Myocyte (in vitro differentiated cells): ENCODE measurements at places on chromosomes 1 and 21. TPM values are rescaled to one million over a fixed set of nuclear protein-coding genes. Genes with fewer than 3 reads are reported as not detected.
A peak's percentile ranks its signal among the peaks of the same experiment; 100 is the strongest.

Gene RIPPLY3
- total RNA-seq = not detected in 2 replicates

Gene FAM78B
- total RNA-seq = not detected in 2 replicates

DNA sequence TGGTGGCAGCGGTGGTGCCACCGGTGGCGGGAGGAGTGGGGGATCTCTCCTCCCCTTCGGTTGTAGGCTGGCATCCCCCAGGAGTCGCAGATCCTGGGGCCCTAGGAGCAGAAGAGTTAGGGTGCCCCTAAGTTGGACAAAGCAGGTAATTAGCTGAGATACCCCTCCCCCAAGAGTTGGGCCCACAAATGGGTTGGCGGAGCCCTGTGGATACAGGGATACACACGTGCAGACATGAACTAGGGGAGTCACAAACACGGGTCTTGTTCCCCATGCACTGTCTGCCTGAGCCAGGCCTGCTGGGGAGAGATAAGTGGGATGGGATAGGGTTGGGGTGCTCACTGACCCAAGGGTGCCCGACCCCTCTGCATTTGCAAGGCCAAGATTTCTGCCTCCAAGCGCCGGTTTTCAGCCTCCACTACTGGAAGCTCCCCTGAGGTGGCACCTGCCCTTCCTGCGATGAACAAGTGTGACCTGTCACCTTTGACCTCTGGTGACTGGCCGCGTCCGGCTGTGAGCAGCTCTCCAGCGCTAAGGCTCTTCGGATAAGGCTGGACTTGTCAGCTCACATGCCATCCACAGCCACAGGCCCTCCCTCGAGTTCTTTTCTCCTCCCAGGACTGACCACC is 1.8 kb downstream of the CCDC17 start:
- DNase-seq = no peak

DNA sequence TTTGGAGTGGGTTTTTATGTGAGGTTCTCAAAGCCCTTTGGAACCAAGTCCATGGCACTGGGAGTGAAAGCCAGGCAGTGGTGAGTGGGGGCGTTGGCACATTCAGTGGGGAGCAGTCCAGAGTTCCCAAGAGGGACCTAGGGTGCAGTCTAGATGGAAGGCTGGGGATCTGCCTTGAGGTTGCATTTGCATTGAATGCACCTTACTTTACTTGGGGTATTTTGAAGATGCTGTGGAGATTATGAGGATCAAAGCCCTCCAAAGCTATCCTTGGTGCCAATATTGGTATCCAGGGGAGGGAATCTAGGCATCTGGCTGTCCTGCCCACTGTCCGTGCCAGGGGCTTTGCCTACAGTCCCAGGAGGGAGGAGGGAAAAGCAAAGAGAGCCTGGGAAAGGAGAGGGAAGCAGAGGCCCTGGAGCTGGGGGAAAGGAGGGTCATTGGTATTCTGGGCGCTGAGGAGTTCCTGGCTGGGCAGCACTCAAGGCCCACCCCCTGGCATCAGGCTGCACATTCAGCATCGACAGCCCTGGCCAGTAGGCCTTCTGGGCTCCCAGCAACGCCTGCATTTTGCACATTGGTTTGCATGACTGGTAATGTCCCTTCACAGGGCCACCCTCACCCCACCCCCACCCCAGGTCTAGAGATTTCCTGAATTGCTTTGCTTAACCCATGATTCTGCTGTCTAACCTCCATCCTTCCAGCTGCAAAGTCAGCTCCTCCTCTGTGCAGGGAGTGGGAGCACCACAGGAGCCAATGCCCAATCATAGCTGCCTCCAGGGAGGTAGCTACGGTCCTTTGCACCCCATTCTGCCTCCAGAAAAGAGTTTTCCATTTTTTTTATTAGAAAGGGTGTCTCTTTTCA is 843 bp upstream of the BCAN start:
- no peak for DNase-seq

DNA sequence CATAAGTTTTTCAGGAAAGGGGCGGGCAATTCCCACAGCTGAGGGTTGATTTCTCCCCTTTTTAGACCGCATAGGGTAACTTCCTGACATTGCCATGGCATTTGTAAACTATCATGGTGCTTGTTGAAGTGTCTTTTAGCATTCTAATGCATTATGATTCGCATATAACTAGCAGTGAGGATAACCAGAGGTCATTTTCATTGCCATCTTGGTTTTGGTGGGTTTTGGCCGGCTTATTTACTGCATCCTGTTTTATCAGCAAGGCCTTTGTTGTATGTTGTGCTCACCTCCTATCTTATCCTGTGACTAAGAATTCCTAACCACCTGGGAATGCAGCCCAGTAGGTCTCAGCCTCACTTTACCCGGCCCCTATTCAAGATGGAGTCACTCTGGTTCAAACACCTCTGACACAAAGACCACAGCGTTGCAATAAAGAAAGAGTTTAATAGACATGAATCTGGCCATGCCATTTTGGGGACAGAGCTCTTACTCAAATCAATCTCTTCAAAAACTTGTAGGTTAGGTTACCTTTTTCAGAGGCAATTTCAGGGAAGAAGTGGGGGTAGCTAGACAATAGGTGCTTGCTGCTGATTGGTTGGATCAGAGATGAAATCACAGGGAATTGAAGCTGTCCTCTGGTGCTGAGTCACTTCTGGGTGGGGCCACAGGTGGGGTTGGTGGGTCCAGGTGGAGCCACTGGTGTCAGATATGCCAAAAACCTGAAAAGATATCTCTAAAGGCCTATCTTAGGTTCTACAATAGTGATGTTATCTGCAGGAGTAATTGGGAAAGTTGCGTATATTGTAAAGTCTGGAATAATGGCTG is 23.3 kb downstream of the TBX19 start:
- DNase-seq = no peak

DNA sequence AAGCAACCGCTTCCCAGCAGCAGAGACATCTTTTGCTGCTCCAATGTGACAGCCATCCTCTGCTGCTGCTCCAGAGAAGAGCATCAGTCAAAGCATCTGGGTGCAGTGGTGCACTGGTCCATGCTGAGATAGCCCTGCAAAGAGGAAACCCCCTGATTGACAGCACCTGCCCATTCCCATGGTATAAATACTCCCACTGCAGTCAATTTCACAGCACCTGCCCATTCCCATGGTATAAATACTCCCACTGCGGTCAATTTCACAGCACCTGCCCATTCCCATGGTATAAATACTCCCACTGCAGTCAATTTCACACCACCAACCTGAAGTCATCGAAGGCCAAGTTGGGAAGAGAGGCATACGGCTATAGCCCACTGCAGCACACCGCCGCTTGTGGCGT is 25.5 kb downstream of the FBXO2 start:
- no peak for DNase-seq

DNA sequence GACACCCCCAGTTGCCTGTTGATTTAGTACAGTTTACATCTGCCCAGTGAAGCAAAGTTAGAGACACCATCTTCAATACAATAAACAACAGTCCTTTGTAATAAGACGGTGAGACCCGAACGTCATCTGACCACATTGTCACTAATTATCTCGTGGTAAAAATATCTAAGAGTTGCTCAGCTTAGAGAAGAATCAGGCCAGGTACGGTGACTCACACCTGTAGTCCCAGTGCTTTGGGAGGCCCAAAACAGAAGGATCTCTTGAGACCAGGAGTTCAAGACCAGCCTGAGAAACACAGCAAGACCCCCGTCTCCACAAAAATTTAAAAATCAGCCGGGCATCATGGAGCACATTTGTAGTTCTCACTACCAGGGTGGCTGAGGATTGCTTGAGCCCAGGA is 53.5 kb downstream of the CD34 start:
- no peak for DNase-seq

DNA sequence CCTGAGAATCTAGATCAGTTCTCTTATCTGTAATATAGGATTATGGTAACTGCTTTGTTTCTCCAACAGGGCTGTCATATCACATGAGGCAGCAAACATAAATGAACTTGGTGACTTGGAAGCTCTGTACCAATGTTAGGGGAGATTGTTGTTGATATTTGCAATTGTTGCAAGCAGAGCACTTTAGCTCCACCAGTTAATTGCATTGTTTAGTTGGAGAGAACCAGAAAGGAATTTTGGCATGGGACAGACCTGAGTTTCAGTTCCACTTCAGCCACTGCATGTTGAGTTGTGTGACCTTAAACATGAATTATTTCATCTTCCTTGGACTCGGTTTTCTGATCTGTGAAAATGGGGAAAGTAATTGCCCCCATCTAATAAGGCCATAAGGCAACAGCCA is 142.3 kb upstream of the JUN start:
- no peak for DNase-seq

- DNase-seq = no peak
Observed at GRCh38 chr1:246275036-246275435, 232.0 kb downstream of the SMYD3 start.

Gene HLX
- 2.3 and 4.0 TPM in 2 replicates for total RNA-seq

Gene SMIM1
- not detected in 2 replicates for total RNA-seq

GRCh38 chr1:50851034-50851433 is 109.0 kb downstream of the FAF1 start:
- no peak for DNase-seq

DNA sequence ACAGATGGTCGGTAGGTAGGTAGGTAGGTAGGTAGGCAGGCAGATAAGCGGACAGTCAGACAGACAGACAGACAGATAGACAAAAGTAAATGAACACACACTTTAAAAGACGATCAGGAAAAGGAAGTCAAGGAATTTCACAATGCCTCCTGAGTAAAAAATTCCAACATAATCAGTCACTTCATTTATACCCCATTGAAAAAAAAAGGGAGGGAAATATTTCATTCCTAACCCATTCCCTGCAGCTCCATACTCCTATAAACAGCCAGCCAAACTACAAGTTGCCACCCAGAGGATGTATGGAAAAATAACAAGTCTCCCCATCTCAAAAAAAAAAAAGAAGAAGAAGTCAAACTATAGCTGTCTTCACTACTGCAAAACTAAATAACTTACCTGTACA is 43.4 kb downstream of the ZZZ3 start:
- no peak for DNase-seq

DNA sequence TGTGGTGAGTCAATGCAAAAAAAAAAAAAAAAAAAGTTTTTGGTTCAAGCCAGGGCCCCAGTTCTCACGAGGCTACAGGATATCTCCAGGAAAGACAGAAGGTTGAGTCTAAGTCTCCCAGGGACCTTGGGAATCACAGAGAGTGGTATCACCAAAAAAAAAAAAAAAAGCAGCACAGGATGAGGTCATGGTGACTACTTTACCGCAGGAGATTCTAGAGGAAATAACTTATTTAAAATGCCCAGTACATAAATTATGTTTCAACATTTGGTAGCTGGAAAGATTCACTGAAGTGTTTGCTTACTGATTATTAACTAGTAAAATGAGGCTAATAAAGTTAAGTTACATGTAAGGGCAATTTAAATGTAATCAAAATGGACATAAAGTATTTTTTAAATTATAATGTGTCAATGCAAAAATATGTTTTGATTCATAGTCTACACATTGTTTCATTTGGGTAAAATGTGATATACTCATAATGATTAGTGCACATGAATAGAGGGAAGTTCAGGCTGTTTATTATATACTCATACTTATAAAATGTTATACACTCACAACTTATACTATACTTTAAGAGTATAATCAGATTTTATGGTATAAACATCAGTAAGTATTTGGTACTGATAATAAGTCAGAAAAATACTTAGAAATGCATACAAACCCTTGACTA is 84.1 kb downstream of the PLPPR5 start:
- DNase-seq = peak; percentile 55

Gene TMOD4
- 0.35 and 0.47 TPM in 2 replicates for total RNA-seq

Gene SPRR2A
- total RNA-seq = not detected in 2 replicates
